Right renal pelvis (tissue), 4 donors: ENCODE measurements at places on chromosomes 11 and 22. TPM values are rescaled to one million over a fixed set of nuclear protein-coding genes. Genes with fewer than 3 reads are reported as not detected.

The ARHGEF12 gene
- 128 TPM for polyA plus RNA-seq

The CYB5R3 gene
- polyA plus RNA-seq: 175 TPM

The CFAP300 gene
- 5.4 TPM for polyA plus RNA-seq

The P2RX6 gene
- 1.3 TPM for polyA plus RNA-seq

The APOL2 gene
- polyA plus RNA-seq: 25.9 TPM

The MAPK8IP2 gene
- polyA plus RNA-seq: 0.59 TPM

The ALDH3B2 gene
- polyA plus RNA-seq: 1.9 TPM

The ROBO4 gene
- polyA plus RNA-seq: 18.3 TPM

DNA sequence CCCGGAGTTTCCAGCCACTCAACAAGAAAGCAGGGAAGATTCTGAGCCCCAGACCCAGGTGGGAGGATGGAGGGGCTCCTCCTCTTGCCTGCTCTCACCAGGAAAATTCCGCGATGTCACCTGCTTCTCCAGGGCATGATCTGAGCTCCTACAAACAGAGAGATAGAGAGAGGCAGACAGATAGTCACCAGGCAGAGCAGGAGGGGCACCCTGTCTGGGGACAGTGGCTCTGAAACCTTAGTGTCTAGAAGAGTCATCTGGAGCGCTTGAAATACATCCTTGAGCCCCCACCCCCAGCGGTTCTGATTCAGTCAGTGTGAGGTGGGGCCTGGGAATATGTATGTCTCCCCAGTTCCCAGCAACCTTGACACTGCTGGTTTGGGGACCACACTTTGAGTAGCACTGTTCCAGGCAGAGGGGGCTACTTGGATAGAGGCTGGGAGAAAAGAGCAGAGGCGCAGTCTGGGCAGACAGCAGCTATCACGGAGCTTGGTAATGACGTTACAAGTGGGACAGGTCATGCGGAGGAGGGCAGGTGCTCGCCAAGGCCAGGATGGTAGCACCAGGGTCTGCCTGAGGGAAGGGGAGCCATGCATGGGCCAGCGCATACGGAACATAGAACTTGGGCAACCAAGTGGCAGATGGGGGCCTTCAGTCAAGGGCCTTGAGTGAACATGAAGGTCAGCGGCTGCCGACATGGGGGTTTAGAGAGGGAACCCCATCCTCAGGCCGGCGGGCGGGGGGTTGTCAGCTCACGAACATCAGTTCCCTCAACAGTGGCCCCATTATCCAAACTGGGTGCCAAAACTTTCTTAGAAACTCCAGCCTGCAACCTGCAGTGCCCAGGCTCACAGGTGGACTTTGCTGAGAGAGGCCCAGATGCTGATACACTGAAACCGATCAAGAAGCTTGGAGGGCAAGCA lies 60.9 kb upstream of the MYEOV start:
- no peak for DNase-seq

DNA sequence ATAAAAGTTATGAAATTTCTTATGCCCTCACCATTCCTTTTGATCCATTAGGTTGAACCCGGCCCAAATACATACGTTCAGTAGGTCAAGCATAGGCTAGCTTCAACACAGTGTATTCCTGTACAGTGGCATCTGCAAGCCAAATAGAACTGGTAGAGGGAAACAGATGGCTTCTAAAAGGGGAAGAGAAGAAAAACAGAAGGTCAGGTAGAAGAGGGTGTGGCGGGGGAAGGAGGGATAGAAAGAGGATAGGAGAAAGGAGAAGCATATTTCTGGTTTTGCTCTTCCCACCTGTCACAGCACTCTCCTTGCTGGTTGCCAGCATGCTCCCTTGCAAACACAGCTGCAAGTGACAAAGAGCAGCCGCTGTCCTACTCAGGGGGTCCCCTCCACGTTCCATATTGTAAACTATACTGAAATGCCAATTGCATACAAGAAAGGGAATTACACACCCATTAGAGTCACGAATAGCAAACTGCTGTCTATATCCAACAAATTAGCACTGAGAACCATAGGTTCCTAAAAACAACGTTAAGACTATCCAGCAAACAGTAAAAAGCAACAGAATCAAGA lies 71.8 kb downstream of the PHF21A start:
- no peak for DNase-seq

DNA sequence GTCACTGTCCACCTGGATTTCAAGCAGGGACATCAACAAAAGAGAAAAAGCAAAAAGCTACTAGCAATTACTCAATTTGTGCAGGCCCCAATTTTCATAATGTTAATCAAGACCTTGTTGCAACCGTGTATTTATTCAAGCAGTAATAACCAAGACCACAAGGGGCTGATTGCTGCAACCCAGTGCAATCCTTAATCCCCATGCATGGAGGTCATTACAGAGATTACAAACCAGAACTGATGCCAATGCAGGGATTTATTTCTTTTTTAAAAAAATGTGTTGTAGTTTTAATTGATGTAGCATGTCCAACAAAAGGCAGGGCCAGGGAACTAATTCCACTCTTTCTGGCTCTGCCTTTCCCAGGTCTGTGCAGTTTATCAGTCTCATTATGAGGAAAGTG lies 18.4 kb downstream of the TECTA start:
- no peak for DNase-seq

- DNase-seq: no peak
These were observed 114.2 kb downstream of the KCNQ1OT1 start for GRCh38 chr11:2585566-2586086.
